ENCODE measurements at places on chromosomes 4 and X.

GRCh38 chrX:19107035-19107434 lies 15.2 kb downstream of the ADGRG2 start:
- DNase-seq = no peak

DNA sequence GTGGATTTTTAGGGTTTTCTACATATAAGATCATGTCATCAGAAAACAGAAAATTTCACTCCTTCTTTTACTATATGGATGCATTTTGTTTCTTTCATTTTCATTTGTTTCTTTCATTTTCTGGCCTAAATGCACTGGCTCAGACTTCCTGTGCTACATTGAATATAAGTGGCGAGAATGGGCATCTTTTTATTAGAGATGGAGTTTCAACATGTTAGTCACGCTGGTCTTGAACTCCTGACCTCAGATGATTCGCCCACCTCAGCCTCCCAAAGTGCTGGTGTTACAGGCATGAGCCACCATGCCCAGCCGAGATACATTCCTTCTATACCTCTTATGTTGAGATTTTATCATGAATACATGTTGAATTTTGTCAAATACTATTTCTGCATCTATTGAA lies 61.8 kb downstream of the BRWD3 start:
- DNase-seq = no peak

- DNase-seq = no peak
Observed at GRCh38 chr4:18435781-18436180, 414.2 kb upstream of the LCORL start.

GRCh38 chr4:62644372-62644771 lies 1444.2 kb downstream of the ADGRL3 start:
- DNase-seq = no peak

- peak; percentile 50 for DNase-seq
Observed at GRCh38 chrX:71178908-71179307, 34.3 kb downstream of the NLGN3 start.

DNA sequence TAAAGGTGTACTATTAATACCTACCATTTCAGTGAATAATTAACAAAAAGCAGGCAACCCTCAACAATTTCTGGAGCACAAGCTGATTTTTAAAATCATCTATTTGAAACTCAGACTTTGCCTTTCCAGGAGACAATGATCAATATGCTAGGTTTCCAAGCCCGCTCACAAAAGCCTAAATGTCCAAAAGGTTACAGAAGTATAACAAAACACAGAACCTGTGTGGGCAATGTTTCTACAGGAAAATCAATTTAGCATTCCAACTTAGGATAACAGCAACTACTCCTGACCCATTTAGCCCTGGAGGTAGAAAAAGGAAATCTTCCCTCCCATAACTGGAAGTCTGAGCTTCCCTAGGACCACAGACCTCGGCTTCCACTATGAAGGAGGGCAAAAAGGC lies 3.9 kb downstream of the TAB3 start:
- DNase-seq = no peak

GRCh38 chrX:119941336-119941735 lies 2.2 kb downstream of the NKAP start:
- no peak for DNase-seq

GRCh38 chr4:56748271-56748670 lies 67.2 kb upstream of the HOPX start:
- DNase-seq = no peak

DNA sequence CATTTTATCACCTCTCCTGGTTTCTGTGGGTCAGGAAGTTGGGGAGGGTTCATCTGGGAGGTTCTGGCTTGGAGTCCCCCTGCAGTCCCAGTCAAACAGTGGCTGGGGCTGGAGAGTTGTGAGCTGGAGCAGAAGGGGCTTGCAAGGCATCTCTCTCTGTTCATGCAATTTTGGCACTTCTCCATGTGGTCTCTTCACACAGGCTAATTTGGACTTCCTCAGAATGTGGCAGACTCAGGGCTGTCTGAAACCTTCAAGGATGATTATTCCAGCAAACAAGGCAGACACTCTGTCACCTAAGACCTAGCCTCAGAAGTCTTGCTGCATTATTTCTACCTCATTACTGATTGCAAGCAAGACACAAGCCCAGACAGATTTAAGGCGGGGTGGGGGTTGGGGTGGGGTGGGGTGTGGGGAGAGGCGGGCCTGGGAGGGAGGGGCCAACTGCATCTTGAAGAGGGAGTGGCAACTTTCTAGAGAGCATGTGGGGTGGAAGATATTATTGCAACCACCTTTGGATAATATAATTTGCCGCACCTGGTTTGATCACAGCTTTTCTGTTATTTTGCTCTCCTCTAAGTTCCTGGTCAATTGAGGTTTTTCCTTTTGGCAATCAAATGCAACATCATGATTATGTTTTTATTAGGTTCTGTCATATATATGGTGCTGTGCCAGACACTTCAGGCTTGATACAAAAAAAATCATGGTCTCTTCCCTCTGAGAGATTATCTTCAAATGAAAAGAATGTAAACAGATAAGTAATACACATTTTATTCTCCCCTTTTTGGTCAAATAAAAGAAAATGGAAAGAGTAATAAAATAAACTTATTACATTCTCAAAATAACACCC lies 799.5 kb downstream of the RPA4 start:
- DNase-seq = no peak

GRCh38 chrX:22090181-22090580 lies 58.1 kb downstream of the PHEX start:
- DNase-seq = no peak

DNA sequence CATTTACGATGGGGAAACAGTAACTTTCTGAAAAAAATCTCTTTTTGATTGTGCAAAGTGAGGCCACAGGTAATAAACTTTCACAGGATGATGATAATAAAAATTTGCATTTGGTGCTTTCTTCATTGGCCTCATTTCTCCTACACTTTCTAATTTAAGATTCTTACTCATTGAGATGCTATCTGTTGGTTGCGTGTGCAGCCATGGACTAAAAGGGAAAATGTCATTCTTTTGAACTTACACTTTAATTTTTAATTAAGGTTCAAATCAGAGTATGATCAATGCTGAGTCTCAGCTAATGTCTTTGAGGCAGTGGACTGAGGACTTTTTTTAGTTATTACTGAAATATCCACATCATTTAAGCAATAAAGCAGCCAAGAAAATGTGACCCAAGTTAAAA lies 87.6 kb downstream of the SEL1L3 start:
- no peak for DNase-seq

Data from CD4-positive, alpha-beta T cell treated with Interleukin-6 at 100 ng/mL for 8 hours (primary cell).